ENCODE measurements at places on chromosomes 2 and 18.

GRCh38 chr2:177667626-177668025 lies 275.1 kb downstream of the AGPS start:
- DNase-seq = no peak

DNA sequence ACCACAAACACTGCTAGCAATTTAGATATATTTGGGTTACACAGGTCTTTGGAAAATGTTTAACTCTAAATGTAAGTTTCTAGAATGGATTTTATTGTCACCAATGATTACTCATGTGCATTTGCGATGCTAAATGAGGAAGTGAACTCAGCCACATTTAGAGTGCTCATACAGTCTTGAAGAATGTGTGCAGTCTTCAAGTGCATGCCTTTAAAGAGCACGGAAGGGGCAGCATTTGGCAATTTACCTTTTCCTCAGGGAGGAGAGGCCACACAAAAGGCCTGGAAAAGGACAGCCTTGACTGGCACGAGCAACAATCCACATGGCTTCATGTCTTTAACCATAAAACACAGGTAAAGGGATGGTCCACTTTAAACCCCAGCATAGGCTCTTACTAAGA lies 78.5 kb upstream of the STK17B start:
- no peak for DNase-seq

- no peak for DNase-seq
These were observed 12.6 kb downstream of the C18orf63 start for GRCh38 chr18:74328206-74328605.

- no peak for DNase-seq
These were observed 30.9 kb upstream of the DNMT3A start for GRCh38 chr2:25372405-25373268.
